OCI-M1 (cell line): ENCODE measurements at places on chromosomes 3 and 15.

DNA sequence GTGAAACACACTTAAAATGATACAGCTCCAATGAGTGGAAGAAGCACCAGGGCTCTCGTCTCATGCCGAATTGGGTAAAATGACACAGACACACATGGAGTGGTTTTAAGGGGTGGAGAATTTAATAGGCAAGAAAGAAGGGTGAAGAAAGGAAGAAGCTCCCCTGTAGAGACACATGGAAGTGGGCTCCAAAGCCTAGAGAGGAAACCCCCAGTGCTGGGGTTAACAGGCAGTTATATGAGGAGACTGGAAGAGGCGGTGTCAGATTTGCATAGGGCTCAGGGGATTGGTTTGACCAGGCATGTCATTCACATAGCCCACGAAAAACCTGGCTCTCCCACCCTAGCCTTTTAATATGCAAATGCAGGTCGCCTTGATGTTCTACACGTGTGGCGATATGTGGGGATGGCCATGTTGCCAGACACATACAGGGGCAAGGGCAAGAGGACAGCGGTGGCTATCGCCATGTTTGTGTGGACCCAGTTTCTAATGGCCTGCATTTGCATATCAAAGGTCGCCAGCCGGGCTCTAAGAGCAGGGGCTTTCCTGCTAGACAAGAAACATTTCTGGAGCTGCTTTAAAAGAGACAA is 1.9 kb upstream of the DPH6 start:
- DNase-seq = no peak

DNA sequence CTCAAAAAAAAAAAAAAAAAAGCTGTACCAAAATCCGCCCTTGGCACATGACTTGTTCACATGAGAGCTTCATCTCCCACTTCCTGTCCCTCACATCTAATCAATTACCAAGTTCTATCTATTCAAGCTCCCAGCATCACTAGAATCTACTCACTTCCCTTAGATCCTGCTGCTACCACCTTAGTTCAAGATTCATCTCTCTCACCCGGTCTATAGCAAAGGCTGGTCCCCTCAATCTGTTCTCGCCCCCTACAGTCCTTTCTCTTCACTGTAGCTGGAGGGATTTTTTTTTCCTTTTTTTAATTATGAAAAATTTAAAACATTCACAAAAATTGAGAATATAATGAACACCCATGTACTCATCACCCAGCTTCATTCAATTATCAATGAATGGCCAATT is 16.7 kb upstream of the GPR160 start:
- DNase-seq = no peak

DNA sequence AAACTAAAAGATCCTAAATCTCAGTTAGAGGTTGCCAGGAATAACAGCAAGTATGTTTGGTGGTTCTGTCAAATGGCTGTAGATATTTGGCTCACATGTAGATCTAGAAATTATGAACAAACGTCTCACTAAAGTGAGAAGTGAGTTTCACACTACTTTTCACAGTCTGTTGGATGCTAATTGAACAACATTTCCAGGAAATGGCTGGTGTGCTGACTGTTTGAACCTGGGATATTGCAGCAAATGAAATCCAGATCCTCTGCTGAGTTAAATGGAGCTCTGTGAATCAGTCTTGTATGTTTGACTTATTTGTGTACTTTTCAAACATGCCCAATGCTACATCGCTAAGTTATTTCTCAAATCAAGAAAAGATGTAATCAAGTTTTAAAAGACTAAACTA is 21.3 kb upstream of the RSL24D1 start:
- DNase-seq = no peak

DNA sequence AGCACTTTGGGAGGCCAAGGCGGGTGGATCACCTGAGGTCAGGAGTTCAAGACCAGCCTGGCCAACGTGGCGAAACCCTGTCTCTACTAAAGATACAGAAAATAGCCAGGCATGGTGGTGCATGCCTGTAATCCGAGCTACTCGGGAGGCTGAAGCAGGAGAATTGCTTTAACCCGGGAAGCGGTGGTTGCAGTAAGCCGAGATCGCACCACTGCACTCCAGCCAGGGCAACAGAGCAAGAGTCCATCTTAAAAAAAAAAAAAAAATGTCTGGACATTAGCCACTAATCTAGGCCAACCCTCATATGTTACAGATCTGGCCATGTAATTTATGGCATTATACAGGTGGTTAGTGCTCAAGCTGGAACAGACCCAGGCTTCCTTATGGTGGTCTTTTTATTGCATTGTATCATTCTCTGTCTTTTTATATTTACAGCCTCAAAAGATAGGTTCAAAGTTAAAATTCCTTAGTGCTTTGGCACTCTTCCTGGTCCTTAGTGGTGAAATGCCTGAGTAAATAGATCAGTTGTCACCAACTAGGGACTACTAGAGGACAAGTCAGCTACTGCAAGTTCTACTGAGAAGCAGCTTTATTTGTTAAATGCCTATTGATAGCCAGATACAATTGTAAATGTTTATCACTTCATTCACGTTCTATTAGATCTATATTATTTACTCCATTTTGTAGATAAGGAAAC is 16.0 kb downstream of the STARD9 start:
- peak; percentile 70 for DNase-seq

DNA sequence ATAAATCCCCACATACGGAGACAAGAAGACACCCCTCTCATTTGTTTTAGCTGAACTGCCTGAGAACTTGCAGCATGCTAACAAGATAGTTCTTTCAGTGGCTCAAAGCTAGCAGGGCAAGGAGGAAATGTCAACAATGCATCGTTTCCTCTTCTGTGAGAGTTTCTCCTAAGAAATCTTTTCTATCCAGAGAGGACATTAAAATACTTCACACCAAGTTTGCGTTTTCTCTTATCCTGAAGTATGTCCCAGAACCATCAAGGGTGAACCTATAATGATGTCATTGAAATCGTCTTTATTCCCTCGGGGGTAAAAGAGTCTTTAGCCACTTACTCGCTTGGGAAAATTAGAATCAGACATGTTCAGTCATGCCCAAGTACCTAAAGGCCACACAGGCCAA is 541.7 kb upstream of the MDFIC2 start:
- DNase-seq = no peak

- peak; percentile 39 for DNase-seq
These were observed 121.7 kb downstream of the CBLB start for GRCh38 chr3:105747060-105747541.

DNA sequence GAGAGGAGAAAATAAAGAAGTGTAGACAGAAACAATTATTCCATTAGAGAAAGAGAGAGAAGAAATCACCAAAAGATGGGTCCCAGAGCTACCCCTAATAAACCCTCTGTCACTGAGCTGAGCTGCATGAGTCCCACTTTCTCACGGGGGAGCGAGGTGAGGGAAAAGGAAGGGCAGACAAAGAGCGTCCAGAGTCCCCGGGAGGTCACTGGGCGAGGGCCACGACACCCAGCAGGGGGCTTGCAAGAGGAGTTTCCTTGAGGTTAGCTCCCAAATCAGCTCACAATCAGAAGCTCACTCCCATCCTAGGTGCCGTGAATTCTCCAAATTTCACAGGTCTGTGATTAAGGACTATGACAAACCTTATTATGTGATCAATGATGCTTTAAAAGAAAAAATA is 62.3 kb downstream of the XXYLT1 start:
- no peak for DNase-seq

- DNase-seq = no peak
These were observed 36.7 kb downstream of the SLC9A9 start for GRCh38 chr3:143811602-143812001.

GRCh38 chr3:62039586-62039985 is 333.8 kb downstream of the FEZF2 start:
- DNase-seq = no peak

- no peak for DNase-seq
These were observed 2.1 kb upstream of the FAM131A start for GRCh38 chr3:184335291-184335660.

GRCh38 chr3:94349310-94349878 is 286.5 kb downstream of the NSUN3 start:
- DNase-seq = no peak

GRCh38 chr3:47961815-47962606 is 54.2 kb downstream of the MAP4 start:
- DNase-seq = peak; percentile 67

- no peak for DNase-seq
These were observed 254.7 kb downstream of the SOX2 start for GRCh38 chr3:181966393-181966792.

DNA sequence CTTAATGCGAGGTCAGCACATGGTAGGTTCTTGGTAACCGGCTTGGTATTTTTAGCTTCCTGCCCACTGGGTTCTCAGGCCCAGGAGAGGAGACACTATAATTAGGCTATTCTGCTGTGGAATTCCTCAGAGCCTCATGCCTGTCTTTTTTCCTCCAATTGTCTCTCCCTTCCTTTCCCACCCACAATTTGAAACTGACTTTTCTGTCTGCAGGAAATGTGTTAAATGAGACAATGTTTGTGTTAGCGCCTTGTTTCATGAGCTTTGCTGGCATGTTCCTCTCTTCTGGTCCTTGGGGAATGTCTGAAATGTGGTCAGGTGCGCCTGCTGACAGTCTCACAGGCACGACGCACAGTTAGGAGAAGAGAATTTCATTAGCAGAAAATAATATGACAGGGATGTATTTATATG is 223.6 kb upstream of the CTNNB1 start:
- no peak for DNase-seq

- DNase-seq = peak; percentile 92
These were observed 27.8 kb upstream of the AP4E1 start for GRCh38 chr15:50880651-50881114.

GRCh38 chr15:29132735-29133181 is 136.9 kb downstream of the NSMCE3 start:
- no peak for DNase-seq

GRCh38 chr3:136734382-136735070 is 17.7 kb downstream of the STAG1 start:
- peak; percentile 10 for DNase-seq

DNA sequence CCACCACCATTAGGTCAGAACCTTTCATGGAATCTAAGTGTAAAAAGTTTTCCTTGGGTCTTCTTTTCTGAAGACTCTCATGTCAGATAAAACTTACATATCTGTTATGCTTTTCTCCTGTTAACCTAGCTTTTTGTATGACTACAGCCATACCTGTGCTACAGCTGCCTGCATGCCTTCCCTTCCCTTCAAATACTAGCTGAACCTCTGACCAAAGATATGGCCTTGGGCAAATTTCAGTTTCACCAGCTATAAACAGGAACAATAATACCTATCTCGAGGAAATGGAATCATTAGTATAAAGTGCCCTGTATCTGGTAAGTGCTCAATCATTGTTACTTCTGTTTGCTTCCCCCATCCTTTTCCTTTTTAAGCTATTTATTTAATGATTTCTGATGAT is 25.0 kb downstream of the GLB1 start:
- DNase-seq = no peak

DNA sequence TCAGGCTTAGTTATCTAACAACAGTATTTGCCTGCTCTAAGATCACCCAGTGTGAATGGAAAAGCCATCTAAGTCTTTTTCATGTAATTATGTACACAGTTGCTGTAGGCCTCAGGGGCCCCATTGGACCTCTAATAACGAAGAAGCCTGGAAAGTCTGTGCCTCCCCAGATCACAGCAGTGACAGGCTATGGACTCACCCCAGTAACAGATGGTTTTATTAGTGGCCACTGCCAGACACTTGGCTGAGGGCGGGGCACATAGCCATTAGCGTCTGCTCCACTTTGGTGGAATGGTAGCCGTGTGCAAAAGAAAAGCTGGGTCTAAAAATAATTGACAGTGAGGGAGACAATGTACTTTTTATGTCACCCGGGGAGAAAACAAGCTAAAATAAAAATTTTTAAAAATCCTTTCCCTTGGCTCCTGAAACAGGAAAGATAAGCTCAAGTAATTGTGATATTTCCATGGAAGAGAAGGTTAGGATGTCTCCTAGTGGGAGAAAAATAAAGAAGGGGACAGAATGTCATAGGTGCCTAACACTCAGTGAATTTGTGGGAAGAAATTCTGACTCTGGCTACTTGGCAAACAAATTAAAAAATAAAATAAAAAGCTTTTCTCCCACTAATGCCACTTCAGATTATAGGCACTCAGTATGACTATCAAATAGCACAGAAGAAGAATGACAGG is 44.3 kb upstream of the ZNF385D start:
- DNase-seq = no peak

DNA sequence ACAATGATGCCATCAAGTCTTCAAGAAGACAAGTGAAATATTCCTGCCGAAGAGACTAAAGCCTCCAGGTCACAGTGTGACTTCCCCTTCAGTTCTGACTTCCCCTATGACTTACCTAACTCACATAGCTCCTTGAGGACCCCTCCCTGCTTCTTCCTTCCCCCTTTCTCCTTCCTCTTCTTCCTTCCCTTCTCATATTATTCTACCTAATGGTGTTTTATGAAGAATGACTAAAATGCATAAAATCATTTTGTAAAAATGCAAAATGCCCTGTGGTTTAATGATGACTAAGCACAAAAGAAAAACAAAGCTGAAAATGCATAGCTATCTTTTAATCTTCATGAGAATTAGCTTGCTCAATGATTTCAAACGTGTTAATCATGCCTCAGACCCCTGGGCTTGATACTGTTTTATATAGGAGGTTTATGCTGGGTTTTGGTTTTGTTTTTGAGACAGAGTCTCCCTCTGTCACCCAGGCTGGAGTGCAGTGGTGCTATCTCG is 26.1 kb upstream of the TM4SF4 start:
- DNase-seq = peak; percentile 26

DNA sequence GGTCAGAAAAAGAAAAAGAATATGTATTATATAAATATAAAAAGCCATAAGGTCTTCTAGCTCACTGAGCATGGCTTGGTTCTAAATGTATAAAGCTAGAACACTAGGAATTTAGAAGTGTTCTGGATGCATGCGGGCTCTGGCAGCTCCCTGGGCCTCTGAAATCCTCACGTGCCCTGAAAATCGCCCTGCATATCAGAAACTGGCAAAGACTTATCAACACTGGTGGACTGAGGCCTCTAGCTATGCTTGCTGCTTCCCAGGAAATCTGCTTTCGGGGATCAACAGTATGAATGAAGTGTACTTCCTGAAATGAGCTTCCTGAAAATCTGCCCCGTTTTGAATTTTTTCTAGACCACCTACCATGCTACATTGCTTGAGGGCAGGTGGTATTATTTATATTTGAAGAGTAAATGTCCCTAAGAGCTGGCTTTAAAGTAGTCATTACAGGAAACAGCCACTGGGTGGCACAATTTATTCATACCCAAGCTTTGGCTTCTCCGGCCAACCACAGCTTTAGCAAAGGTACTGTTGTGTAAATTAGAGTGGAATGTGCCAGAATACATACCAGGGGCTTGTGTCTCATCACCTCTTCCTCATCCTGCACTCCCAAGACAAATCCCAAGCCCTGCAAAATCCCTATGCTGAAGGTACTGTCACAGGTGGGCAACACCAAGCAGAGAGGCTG is 17.7 kb downstream of the CRTAP start:
- peak; percentile 79 for DNase-seq
